GM19239 (cell line): ENCODE measurements at places on chromosomes 4 and X.

- DNase-seq = no peak
Measured at GRCh38 chr4:135281230-135281629, 1079.6 kb upstream of the PABPC4L start.

DNA sequence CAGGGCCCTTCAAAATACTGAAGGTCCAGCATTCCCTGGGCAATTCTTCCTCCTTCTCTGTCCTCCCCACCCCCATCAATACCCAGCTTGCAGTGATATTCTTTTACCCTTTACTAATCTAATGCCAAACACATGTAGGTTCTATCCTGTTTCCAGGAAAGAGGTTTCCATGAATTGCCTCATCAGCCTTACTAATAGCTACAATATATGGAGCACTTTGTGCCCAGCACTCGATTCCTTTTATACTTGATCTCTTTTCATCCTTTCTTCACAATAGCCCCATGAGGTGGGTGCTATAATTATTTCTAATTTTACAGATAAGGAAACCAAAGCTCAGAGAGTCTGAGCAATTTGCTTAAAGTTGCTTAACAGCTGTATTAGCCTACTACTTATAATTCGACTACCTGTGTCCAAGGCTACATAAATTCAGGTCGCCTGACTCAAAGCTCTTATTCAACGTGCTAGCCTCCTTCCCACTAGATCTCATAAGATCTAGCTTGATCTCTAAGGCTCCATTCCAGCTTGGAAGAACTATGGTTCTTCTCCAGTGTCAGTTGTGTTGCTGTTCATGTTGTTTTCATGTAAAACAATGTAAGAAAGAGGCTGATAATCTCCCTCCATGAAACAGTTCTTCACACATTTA is 229.6 kb upstream of the PGRMC2 start:
- no peak for DNase-seq

GRCh38 chr4:150464523-150464922 is 117.4 kb upstream of the MAB21L2 start:
- DNase-seq = no peak

- DNase-seq = no peak
Measured at GRCh38 chr4:67556436-67556835, 2.1 kb upstream of the STAP1 start.

DNA sequence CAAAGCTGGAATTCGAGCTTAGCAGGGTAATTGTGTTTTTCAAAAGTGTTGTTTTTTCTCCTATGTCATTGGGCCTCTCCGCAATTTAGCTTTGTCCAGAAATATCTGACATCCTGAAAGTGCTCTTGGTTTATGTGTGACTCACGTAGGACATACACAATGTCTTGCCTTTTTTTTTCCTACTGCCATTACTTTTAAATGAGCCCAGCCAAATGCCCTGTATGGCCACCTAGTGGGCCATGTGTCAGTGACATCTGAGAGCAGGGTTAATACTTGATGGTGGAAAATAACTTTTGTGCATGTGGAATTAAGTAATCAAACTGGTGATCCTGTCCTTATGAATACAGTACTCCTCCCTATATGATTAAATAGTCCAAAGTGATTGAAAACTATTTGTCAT is 1411.1 kb upstream of the TENM3 start:
- no peak for DNase-seq

DNA sequence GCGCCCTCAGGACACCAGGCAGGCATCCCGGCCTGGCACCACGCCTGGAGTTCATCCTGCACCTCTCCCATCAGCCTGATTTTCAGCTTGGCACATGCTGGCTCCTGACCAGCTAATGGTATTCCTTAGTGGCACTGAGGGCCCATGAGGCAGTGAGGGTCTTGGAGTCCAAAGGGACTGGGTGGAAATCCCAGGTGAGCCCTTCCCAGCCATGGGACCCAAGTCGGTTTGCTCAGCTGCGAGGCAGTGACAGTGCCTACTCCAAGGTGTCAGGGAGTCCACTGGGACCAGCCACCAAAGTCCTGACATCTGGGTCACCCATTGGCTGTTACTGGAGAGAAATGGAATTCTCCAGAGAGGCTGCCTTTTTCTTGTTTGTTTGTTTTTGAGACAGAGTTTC is 4.9 kb downstream of the SSR4 start:
- DNase-seq = no peak
